Neural progenitor cell (in vitro differentiated cells): ENCODE measurements at places on chromosomes 13 and 19. TPM values are rescaled to one million over a fixed set of nuclear protein-coding genes. Genes with fewer than 3 reads are reported as not detected.
A peak's percentile ranks its signal among the peaks of the same experiment; 100 is the strongest.

DNA sequence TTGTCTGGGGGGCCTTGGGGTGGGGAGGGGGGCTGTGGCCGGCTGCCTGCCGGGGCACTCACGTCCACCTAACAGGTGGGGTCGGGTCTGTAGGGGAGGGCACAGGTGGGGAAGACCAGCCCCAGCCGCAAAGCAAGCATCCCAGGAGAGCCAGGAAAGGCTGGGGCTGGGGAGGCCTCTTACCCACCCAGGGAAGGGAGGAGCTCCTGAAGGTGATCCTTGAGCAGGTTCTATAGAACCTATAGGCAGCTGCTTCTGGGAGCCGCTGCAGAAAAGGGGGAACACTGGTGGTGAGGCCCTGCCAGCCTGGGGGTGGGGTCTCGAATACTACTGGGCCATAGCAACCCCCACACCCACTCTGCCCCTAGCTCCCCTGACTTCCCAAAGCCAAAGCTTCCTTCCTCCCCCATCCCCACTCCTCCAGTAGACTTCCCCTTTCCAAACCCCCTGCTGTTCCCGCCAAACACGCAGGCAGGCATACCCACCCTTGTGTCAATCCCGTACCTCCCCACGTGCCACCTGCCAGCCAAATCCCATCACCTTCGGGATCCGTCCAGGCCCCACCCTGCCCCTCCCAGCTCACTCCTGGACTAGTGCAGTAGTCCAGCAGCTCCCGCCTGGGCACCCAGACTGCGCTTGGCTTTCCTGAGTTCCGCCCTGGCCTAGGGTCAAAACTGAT is 5.6 kb downstream of the KLF16 start:
- H3K4me3 ChIP-seq: peak overlapping the region; percentile 36
- peaks cover 53% of the 10 kb centered on the region for H3K27me3 ChIP-seq
- no peaks in the 10 kb centered on the region for H3K36me3 ChIP-seq
- H3K27ac ChIP-seq: no peak overlapping the region

GRCh38 chr13:92103689-92104153 is 705.3 kb downstream of the GPC5 start:
- H3K27ac ChIP-seq: no peak overlapping the region
- no peaks in the 10 kb centered on the region for H3K36me3 ChIP-seq
- DNase-seq: no peak
- no peak overlapping the region for H3K4me3 ChIP-seq
- H3K27me3 ChIP-seq: no peaks in the 10 kb centered on the region

ZNF729 gene
- not detected in 2 replicates for total RNA-seq

C3 gene
- 0.25 and 1.5 TPM in 2 replicates for total RNA-seq

COL4A2 gene
- total RNA-seq: 73.6 and 139 TPM in 2 replicates

ZNF569 gene
- total RNA-seq: 27.3 and 31.6 TPM in 2 replicates

DNA sequence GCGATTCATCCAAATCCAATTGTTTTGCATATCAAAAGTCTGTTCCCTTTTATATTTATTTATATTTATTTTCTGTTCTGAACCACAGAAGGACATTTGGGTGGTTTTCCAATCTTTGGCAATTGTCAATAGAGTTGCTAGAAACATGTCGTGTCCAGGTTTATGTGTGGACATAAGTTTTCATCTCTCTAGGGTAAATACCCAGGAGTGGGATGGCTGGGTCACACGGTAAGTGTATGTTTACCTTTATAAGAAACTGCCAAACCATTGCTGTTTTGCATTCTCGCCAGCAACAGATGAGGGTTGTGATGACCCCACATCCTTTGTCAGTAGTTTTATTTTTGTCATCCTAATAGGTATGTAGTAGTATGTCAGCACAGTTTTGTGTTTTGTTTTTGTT is 12.5 kb downstream of the AP1M1 start:
- no peaks in the 10 kb centered on the region for H3K36me3 ChIP-seq
- H3K4me3 ChIP-seq: no peak overlapping the region
- no peaks in the 10 kb centered on the region for H3K27me3 ChIP-seq
- no peak for DNase-seq

- no peak for DNase-seq
- no peaks in the 10 kb centered on the region for H3K4me1 ChIP-seq
- H3K27me3 ChIP-seq: no peaks in the 10 kb centered on the region
- no peaks in the 10 kb centered on the region for H3K36me3 ChIP-seq
- no peak overlapping the region for H3K27ac ChIP-seq
Observed at GRCh38 chr13:105972306-105972721, 563.1 kb downstream of the EFNB2 start.

DNA sequence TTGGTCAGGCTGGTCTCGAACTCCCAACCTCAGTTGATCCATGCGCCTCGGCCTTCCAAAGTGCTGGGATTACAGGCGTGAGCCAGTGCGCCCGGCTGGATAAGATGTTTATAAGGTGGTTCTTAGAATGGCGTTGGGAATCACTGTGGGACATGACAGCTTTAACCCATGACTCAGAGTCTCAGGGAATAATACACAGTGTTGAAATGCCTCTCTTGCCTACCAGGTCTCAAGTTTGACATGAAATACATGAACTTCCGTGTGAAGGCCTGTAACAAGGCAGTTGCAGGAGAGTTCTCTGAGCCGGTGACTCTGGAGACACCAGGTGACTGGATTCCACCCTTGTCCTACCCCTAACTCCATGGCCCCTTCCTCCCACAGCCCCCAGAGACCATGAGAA is 12.6 kb downstream of the FSD1 start:
- no peaks in the 10 kb centered on the region for H3K4me1 ChIP-seq
- no peaks in the 10 kb centered on the region for H3K27me3 ChIP-seq
- no peaks in the 10 kb centered on the region for H3K36me3 ChIP-seq

HPN gene
- total RNA-seq: 0.30 and 2.2 TPM in 2 replicates

- DNase-seq: no peak
- no peaks in the 10 kb centered on the region for H3K27me3 ChIP-seq
- no peak overlapping the region for H3K27ac ChIP-seq
- no peaks in the 10 kb centered on the region for H3K36me3 ChIP-seq
- H3K4me3 ChIP-seq: no peak overlapping the region
- H3K4me1 ChIP-seq: no peaks in the 10 kb centered on the region
Observed at GRCh38 chr19:23071147-23071511, 45.7 kb upstream of the ZNF730 start.

DNA sequence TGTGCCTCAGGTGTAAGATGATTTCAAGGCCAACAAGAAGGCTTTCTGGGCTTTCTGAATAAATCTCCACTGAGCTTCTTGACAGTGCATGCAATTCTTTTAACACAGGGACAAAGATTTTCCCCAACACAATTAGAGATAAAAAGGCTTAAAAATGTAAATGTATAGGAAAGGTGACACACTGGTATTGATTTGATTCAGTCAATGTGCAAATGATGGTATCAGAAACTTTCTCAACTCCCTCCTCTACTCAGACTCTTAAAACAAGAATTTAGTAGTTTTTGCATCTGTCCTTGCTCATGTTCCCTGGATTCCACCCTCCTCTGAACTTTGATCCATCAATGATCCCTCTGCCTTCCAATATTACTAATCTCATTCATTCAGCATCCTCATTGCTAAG is 111.6 kb upstream of the FNDC3A start:
- DNase-seq: no peak
- H3K27ac ChIP-seq: no peak overlapping the region
- no peaks in the 10 kb centered on the region for H3K27me3 ChIP-seq
- H3K4me3 ChIP-seq: no peak overlapping the region
- no peaks in the 10 kb centered on the region for H3K36me3 ChIP-seq

ABCA7 gene
- 1.4 and 21.9 TPM in 2 replicates for total RNA-seq

GRCh38 chr13:29548722-29549121 is 46.8 kb downstream of the SLC7A1 start:
- no peak overlapping the region for H3K27ac ChIP-seq
- peaks cover 3% of the 10 kb centered on the region for H3K4me1 ChIP-seq
- no peak for DNase-seq

ZIC2 gene
- 52.4 and 87.3 TPM in 2 replicates for total RNA-seq

- H3K27me3 ChIP-seq: peaks cover 12% of the 10 kb centered on the region
- H3K4me3 ChIP-seq: no peak overlapping the region
- no peak for DNase-seq
- H3K36me3 ChIP-seq: no peaks in the 10 kb centered on the region
- peaks cover 8% of the 10 kb centered on the region for H3K4me1 ChIP-seq
Observed at GRCh38 chr13:27446986-27447583, 3.3 kb downstream of the MTIF3 start.

ANKLE1 gene
- total RNA-seq: 2.3 and 3.3 TPM in 2 replicates
